ENCODE measurements at places on chromosomes 5 and 9.

- DNase-seq: no peak
These were observed 1.7 kb upstream of the AIF1L start for GRCh38 chr9:131094622-131095021.

DNA sequence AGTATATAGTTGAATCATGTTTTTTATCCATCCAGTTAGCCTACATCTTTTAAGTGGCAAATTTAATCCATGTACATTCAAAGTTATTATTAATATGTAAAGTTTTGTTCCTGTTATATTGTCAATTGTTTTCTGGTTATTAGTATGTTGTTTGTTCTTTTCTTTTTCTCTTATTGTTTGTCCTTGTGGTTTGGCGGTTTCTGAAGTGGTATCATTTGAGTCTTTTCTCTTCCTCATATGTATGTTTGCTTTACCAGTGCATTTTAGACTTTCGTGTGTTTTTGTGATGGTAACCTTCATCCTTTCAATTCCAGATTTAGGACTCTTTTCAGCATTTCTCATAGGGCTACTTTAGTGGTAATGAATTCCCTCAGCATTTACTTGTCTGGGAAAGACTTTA lies 130.4 kb upstream of the RFX3 start:
- no peak for DNase-seq

DNA sequence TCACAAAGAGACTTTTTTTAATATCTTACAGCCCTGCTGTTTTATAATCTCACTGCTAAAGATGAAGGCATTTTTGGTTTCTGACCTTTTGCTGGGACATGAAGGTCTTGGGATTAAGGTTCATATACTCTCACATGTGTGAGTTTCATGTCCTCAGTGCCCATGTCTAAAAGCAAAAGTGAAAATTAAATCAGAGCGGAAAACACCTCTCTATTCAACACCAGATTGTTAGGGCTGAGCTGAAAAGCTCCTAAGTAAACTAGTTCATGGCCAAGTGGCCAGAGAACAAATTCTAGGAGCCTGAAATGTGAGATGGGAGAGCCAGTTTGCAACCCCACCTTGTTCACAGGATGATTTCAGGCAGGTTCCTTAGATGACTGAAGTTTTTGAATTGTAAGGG lies 110.9 kb downstream of the GRIA1 start:
- DNase-seq: no peak

DNA sequence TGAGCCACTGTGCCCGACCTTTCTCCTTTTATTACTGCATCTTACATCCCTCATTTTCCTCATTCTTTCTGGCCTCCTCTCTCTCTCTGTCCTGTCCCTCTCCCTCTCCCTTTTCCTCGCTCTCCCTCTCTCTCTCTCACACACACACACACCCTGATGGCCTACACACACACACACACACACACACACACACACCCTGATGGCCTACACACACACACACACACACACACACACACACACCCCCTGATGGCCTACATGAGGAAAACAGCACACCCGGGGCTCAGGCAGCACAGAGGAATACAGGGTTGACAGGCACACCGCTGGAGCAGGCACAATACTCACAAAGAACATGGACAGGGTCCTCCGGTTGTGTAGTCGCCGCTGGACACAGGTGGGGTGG lies 3.8 kb upstream of the FCHSD1 start:
- no peak for DNase-seq

DNA sequence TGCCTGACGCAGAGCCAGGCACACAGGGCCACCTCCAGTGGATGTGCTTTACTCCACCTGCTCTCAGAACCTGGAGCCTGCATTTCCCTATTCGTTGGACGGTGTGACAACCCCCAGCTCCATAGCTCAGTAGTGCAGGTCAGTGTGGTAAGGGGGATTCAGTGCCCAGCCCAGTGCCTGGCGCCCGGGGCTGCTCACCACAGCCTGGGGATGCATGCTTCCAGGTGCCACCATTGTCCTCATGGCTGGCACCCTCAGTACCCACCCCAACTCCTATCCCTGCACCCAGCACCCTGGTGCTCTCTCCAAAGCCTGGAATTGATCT lies 32.8 kb upstream of the ADAMTS2 start:
- DNase-seq: no peak

DNA sequence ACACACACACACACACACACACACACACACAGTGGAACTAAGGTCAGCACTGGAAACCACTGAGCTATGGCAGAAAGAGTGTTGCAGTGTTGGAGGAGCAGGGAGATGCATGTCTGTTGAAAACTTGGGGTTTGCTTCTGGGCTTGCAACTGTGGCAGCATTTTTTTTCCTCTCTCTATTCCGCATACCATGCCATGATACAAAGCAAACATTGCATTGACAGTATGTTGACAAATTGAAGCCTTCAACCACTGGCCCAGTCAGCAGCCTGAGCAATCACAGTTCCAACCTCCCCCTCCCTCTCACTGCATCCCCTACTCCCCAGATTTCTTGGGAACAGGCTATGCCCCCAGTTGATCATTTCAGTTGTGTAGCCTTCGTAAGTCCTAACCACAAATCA lies 478.1 kb upstream of the WWC1 start:
- DNase-seq: no peak

GRCh38 chr5:138752341-138752950 lies 779 bp upstream of the CTNNA1 start:
- DNase-seq: no peak

All from activated CD4-positive, alpha-beta T cell treated with anti-CD3 and anti-CD28 coated beads, Interleukin-2, amount 10 ng/mL, durations not matched to agents 7 days and 5 days (primary cell).